GM18507 (cell line): ENCODE measurements at places on chromosomes 11 and 22.

GRCh38 chr11:34588701-34589100 lies 32.2 kb upstream of the EHF start:
- DNase-seq: no peak

DNA sequence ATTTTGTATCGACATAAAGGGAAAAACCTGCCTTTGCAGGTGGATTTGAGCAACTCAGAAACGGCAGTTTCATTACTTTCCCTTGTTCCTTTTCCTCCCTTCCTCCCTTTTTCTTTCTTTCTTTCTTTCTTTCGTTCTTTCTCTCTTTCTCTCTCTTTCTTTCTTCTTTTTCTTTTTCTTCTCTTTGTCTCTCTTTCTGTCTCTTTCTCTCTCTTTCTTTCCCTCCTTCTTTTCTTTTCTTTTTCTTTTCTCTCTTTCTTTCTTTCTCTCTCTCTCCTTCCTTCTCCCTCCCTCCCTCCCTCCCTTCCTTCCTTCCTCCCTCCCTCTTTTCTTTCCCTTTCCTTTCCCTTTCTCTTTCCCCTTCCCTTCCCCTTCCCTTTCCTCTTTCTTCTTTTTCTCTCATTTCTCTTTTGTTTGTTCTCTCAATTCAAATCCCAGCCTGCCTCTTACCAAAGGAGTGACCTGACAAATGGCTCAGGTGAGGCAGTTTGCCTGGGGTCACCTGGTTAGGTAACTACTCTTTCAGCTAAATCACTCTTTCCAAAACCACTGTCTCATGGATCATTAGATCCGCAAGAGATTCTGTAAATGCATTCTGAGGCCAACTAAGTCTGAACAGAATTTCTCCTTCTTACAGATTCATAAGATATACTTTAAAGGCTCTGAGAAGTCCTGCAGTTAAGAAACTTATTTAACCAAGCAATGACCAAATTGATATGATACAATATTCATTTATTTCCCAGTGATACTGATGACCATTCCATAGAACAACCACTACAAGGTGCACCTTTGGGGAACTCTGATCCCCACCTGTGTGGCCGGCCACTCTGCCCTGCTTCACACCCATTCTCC lies 75.3 kb downstream of the MYO18B start:
- no peak for DNase-seq

- no peak for DNase-seq
Measured at GRCh38 chr11:105975128-105975527, 46.9 kb downstream of the MSANTD4 start.

GRCh38 chr11:111798279-111798678 lies 32.1 kb upstream of the PPP2R1B start:
- no peak for DNase-seq

DNA sequence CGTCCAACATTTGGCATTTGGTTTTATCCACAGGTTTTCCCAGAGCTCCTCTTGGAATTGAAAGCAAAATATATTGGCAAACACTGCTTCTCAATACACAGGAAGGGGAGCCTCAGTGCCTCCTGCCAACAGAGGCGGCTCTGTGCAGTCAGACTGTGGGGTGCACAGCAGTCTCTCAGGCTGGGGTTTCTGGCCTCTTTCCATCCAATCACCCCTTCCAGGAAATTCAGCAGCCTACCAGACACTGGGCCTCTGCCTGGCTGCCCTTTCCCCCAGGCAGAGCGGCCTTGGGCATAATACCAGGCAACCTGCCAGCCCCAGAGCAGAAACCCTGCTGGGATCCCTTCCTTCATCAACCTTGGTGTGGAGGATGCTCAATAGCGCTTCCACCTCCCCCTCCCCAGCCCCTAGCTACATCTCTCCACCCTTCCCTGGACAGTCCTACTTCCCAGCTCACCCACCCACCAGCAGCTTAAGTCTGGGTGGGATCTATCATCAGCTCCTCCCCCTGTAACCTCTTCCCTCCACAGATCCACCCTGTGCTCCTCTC lies 17.8 kb upstream of the RAPSN start:
- DNase-seq: no peak

DNA sequence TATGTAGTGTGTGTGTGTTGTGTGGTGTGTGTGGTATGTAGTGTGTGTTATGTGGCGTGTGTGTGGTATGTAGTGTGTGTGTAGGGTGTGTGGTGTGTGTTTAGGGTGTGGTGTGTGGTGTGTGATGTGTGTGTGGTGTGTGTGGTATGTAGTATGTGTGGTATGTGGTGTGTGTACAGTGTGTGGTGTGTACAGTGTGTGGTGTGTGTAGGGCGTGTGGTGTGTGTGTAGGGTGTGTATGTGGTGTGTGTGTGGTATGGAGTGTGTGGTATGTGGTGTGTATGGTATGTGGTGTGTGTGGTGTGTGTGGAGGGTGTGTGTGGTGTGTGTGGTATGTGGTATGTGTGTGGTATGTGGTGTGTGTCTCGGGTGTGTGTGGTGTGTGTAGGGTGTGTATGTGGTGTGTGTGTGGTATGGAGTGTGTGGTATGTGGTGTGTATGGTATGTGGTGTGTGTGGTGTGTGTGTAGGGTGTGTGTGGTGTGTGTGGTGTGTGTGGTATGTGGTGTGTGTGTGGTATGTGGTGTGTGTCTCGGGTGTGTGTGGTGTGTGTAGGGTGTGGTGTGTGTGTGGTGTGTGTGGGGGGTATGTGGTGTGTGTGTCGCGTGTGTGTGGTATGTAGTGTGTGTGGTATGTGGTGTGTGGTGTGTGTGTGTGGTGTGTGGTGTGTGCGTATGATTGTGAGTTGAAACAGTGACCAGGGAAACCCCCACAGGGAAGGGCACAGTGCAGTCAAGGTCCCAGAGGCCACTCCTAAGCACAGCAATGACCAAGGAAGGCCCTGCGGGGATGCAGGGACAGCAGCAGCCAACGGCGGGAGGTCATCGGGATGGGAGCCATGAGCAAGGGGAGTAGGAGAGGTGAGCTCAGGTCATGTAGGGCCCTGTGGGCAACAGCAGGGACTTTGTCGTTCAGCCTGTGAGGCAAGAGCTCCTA lies 2.9 kb upstream of the PPP6R2 start:
- no peak for DNase-seq

GRCh38 chr11:14148653-14149273 lies 186.2 kb downstream of the SPON1 start:
- no peak for DNase-seq

- DNase-seq: no peak
Measured at GRCh38 chr11:65505466-65506289, 6.8 kb downstream of the MALAT1 start.

DNA sequence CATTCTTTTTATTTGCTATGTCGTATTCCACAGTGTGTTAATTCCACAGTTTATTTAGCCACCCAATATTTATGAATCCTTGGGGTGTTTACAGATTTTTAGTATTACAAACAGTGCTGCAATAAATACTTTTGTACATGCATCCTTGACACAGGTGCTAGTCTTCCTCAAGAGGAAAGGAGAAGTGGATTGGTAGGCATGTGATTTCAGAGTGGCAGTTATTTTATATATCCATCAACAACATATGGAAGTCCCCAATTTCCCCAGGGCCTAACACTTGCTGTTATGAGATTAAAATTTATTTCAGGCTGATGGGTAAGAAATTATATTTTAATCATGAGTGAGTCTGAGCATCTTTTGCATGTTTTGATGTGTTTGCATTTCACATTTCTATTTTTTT lies 17.9 kb downstream of the TRIM44 start:
- DNase-seq: no peak

DNA sequence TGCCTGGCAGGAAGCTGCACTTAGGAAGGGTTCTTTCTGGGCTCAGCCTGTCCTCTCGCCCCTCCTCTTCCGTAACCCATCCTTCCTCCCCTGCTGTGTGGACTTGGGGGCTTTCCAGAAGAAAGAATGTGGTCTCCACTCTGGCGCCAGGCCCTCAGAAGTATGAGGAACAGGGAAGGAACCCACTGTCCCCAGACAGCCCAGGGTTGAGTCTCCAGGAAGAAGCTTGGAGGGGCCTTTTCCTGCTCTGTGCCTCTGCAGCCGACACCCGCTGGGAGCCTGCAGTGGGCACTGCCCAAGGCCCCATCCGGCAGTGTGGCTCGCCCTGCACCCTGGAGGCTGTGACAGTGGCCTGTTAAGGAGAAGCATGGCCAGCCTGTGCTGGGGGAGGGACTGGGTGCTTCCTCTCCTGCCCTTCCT lies 112.6 kb downstream of the ST3GAL4 start:
- no peak for DNase-seq

DNA sequence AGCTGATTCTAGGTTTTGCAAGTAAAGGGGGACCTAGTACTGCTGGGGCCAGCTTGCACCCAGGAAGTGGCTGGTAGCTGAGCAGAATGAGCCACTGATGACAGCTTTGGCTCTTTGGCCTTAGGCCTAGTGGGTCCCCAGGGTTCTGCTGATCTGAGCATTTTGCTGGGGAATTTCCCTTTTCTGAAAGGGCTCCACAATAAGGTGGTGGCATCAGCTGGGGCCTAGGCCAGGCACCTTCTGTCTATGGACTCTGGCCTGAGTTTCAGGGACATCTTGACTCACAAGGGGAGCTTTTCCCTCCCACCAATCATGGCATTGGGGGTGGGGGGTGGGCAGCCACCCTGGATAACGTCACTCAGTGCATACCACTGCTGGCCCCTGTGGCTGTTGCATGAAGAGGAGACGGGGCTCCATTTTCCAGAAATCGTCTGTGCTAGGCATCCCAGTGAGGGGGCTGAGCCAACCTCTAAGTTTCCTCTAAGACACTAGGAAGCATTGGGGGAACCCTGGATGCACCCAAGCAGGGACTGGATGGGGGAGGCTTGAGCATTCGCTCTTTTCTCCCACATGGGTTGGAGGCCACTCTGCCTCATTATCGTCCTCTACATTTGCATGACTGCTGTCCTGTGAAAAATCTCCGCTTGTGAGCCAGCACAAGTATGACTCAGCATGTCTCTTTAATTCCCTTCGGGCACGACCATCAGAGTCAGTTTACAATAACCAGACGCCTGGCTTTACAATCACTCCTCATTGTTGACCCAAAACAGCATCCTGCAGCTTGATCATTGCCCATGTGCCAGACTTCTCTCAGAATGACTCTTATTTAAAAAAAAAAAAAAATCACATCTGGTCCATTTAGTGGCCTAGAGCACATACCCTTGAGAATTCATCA lies 145.0 kb upstream of the THY1 start:
- DNase-seq: no peak

DNA sequence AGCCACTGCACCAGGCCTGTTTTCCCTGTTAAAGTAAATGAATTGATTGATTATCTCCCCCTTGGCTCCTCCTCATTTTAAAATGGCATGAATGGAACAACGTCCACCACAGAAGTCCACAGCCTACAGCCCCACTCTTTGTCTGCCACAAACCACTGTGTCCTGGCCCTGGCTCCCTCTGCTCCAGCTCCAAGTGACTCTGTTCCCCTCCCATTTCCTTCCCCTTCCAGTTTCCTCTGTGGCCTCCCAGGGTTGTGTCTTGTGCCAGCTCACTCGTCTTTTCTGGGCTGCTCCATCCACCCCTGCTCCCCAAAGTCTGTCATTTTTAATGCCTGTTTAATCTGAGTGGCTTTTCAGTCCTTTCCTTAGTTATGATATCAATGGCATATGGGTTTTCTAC lies 52.4 kb upstream of the CD5 start:
- no peak for DNase-seq

DNA sequence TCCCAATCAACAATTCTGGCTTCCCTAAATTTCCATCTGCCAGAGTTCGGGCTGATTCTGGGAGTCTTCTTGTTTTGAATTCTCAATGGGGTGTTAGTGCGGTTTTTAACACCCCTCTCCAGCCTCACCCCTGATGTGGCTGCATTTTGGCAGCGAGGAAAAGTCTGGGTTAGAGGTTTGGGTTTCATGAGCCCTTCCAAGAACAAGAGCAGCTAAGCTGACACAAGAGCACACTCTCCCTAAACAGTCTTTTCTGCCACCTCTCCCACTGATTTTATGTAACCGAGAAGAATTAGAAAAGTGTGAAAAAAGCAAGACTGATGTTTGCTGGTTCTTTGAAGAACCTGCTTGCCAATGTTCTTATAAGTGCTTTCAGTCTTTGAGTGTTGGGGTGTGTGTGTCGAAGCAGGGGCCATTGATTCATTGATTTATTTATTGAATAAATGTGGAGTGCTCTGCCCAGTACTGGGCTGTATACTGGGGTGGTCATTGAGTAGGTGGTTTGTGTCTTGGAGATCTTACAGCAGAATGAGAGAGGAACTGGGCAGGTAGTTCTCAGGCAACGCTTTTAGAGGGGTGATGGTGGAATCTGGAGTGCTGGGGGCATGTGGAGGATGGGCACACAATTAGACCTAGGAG lies 101.5 kb downstream of the TRAF6 start:
- DNase-seq: no peak

DNA sequence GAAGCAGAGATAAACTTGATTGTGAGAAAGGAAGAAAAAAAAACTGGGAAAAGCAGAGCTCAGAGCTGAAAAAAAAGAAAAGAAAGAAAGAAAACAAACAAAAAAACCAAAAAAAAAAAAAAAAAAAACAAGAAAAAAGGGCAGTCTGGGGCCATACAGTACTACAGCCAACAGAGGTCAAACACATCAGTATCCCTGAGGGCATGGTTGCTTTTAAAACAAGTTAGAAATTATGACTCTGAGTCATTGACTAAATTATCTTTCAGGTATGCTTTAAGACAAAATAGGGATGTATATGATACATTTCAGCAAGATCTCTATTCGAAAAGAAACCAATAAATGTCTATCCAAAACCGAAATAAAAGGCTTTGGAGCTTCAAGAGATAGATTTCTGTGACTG lies 37.1 kb upstream of the TLCD5 start:
- DNase-seq: no peak

- no peak for DNase-seq
Measured at GRCh38 chr11:68819362-68819761, 22.4 kb downstream of the CPT1A start.

DNA sequence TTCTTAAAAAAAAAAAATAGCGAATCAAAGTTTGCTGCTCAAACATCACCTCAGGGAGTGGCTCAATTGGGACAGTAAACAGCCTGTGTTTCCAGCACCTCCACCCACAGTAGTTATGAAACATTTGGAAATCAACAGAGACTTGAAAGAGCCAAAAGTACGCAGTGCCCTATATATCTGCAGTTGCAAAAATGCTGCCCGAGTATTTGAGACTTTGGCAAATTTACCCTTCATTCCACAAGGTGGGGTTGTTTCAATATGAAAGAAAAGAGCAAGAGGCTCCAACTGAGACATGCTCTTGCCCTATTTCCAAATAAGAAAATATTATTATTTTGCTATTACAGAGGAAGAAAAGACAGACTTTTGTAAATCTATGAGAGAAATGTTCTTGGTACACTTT lies 851.1 kb upstream of the RAG2 start:
- no peak for DNase-seq

DNA sequence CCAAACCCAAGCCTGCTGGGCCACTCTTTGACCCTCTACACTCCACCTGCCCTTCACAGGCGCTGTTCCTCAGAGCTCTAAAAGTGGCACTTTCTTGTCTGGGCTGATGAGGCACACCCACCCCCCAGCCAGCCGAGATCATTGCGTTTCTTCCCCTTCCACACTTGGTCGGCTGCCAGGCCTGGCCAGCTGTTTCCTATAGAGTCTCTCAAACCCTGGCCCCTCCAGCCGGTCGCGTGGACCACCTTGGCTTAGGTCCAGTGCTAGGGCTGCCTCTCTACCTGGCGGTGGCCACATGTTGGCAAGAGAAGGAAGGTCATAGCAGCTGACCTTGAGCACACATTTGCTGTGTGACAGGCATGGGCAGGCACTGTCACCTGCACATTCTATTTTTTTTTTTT lies 60.6 kb downstream of the PPP6R2 start:
- no peak for DNase-seq

GRCh38 chr11:125514336-125515101 lies 18.5 kb upstream of the FEZ1 start:
- no peak for DNase-seq
